ENCODE measurements at places on chromosomes 6 and 20.

- DNase-seq, result no peak
Observed at GRCh38 chr6:114142258-114142657, 171.3 kb upstream of the HDAC2 start.

- DNase-seq, result no peak
Observed at GRCh38 chr6:134317471-134318131, at the start of gene SGK1. Gene SGK1 (minus strand): TSS chr6:134318112. CDS start chr6:134317460, 652 bp downstream.

DNA sequence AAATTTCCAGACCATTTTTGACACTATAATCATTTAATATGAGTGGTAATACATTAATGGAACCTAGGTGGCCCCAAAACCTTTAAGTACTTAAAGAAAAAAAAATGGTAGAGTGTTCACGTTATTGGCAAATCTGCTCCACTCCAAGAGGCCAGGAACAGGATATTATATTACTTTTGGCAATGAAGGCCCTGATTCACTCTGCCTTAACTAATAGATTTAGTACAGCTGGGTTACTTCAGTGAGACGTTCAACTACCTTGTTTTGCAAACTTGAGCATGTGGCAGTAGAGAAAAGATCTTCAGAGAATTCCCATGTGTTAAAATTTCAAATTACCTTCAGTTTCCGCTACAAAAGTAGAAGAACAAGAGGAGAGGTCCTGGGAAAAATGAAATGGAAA, 12.8 kb downstream of the ADNP start:
- no peak for DNase-seq

DNA sequence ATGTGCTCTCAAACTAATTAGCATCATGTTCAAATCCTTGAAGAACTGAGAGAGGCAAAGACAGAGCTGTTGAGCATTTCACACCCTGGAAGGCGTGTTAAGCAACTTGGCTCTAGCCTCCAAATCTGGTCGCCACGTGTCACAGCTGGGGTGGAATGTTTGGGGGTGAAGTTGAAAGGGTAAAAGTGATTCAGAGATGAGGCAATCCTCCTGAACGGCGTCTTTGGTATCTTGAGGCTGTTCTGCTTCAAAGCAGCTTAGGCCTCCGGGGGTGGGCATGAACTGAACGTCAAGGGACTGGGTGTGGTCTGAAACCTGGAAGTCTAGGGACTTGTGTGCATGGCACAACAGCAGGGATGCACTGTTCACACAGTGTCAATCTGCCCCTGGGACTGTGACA, 62.3 kb downstream of the TRAM2 start:
- DNase-seq, result no peak

GRCh38 chr6:31660381-31661261, at the start of gene C6orf47:
Gene C6orf47 (minus strand): TSS chr6:31660778. CDS start chr6:31659947, 831 bp downstream.
- peak; percentile 53 for DNase-seq

DNA sequence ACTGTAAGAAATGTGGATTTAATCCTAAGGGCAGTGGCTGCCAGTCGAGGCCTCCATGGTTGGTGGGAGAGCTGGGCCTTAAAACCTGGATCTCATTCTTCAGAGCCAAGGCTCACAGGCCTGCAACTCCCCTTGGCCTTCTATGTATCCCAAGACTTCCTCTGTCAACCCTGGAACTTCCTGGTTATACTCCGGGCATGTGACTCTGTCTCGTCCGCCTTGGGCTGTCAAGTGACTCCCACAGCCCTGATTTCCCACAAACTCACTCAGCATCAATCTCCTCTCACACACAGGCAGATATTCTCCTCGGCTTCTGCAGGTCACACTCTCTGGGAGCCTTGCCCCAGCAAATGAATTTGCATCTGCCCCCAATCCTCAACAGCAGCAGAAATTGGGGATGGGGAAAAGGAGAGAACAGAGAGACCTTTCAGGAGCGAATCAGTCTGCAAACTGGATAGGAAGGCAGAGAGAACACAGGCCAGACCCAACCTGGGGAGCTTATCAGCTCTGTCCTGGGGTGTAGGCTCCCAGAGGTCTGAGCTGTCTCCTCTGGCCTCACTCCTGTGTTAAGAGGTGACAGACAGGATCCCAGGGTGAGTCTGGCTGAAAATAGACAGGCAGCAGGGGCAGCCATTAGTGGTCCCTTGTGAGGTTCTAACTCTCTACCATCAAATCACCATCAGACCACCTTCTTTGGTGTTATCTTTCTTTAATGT, 30.4 kb upstream of the PREX1 start:
- DNase-seq, result no peak
